T47D (cell line): ENCODE measurements at places on chromosomes 5 and 9.

DNA sequence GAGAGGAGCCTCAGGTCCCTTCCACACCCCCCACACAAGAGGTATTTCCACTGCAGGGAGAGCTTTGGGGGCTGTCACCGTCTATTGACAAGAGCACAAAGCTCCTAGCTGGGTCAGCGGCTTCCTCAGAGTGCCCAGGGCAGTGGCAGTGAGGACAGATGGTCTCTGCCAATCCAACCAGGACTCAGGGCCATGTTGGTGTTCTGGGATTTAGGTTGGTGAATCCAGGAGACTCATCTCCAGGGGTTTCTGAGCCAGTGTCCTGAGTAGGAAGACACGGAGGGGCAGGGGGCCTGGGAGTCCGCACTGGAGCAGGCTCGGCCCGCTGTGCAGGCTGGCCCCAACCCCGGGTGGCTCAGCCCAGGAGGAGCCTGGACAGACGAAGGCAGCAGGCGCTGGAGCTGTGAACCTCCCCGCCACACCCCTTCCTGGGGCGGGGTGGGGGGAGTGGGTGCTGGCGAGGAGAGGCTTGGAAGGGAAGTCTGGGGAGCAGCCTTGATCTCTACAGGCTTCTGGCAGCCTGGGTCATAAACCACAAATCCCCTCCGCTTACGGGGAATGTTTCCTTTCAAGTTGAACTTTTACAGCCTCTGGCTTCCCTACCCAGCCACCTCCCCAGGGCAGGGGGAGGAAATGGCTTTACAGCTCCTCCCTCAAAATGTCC is 19.6 kb downstream of the CRB2 start:
- DNase-seq: no peak

DNA sequence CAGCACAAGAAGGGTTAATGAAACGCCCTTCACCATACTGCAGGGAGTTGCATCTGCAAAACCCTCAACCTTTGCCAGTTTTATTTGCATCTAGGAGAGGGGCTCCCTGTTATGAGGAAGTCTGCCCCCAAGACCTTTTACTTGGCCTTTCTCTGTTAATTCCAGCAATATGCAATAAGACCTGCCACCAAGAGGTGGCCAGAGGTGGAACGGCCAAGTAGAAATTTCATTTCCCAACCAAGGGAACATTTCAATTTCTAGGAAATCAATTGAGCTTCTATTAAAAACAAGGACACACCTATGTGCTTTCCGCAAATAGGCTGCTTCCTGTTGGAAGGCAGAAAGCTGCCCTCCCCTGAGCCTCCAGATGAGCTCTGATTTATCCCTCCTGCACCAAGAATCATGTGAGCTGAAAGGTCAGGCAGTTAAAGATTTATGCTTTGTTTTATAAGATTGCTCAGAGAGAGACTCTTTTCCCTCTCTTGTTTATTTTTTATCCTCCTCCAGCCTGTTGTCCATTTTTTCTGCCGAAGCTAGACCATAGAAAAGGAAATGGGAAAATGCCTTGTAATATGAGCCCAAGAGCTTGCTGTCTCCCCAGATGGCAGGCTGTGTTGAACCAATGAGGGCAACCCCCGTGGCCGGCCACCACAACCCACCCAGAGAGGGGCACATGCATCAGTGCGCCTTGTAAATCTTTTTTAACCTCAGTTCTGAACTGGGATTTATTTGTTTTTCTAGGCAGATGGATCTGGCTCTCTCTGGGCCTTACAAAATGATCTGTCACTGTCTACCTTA is 572.8 kb downstream of the TLE1 start:
- DNase-seq: no peak

DNA sequence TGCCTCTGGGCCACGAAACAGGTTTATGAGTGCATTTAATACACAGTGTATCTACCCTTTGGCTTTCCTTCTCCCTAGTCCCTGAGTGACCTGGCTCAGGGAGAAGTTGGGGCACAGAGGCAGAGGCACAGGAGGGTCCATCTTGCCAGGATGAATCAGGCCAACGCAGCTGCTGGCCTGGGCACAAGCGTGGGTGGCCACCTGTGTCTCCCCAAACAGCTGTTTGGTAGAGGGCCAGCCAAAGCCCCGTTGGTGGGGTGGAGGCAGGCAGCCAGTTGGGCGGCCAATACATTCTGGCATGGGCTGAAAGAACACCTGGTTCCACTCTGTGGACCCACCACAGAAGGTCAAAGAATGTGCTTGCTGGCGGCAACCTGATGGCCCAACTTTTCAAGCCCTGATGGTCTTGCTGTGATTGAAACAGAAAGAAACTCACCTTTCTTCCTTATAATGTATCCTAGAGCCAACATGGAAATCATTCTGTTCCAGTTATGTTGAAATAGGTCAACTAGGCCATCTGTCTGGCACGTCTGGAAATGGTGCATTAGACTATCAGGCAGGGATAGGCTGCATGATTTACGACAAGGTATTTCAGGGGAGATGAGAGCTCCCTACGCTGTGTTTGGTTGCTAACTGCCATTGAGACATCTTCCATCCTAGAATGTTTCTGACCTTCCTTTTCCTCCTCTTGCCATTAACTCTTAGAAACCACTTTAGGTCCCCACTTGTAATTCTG is 337.4 kb downstream of the ADAMTS6 start:
- no peak for DNase-seq

DNA sequence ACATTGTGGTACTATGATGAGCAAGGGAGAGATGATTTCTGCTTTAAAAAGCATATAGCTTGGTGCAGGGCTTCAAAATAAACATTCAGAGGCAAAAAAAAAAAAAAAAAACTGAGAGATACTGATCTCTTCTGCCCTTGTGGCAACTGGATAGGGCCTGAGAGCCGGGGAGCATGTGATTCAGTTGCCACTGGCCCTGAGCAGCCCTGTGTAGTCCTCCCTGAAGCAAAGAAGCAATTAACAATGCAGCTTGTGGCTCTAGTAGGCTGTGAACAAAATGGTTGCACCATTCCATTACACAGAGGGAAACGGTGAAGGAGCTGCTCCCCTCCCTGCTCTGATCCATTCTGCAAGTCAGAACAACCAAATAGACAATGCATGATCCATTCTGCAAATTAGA is 347.5 kb upstream of the DAB2 start:
- no peak for DNase-seq

GRCh38 chr5:126806-127205 is 34.8 kb downstream of the PLEKHG4B start:
- DNase-seq: no peak

- DNase-seq: no peak
Measured at GRCh38 chr5:168408561-168409305, 77.5 kb upstream of the RARS1 start.

DNA sequence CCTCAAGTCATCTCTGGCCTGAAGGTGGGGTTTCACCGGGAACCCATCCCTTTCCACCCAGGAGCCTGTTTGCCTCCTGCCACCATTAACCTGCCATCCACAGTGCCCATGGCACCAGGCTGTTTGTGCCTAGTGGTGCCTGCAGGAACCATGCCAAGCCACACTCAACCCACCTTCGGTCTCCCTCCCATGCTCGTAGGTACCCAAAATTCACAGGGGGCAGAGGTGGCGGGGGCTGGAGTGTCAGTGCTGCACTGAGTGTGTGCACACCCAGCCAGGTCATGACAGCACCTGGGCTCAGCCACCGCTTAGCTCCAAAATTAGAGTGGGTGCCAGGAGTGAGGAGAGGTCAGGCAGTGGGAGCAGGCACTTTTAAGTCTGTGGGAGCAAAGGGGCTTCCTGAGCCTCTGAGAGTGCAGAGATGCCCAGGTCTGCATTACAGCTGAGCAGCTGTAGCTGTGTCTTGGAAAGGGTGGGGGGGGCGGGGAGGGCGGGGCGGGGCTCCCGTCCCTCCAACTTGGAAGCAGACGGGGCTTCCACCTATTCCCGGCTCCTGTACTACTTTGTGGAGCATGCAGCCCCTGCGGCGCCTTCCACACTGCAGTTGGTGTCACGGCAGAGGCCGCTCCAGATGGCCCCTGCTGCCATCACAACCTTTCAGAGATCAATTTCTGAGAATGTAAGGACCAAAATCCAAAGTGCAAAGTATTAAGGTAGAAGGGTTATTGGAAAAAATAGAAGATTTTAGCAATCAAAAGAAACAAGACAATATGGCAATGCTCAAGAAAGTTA is 2396.8 kb upstream of the C9orf72 start:
- no peak for DNase-seq

GRCh38 chr5:127549551-127549950 is 32.1 kb downstream of the PRRC1 start:
- no peak for DNase-seq

- DNase-seq: no peak
Measured at GRCh38 chr5:164746723-164747122, 1241.3 kb downstream of the MAT2B start.

GRCh38 chr9:14238079-14238478 is 75.9 kb downstream of the NFIB start:
- no peak for DNase-seq

GRCh38 chr9:83274787-83275186 is 211.8 kb upstream of the RASEF start:
- no peak for DNase-seq

GRCh38 chr5:147690595-147690994 is 91.9 kb downstream of the JAKMIP2 start:
- peak; percentile 33 for DNase-seq

DNA sequence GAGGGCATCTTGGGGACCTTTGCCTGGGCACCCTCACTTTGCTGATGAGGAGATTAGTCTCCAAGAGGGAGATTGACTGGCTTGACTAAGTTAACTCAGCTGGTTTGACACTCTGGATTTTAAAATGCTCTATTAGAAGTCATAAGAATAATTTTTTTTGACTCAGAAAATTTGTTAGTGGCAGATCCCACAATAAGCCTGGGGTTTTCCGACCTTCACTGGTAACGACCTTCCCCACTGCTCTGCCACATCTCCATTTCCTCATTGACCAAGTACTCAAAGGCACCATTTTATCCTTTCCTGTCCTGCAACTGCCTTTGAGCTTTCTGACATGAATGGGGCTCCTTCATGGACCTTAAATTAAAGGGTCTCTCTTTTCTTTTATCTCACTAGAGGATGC is 67.0 kb downstream of the ARHGEF28 start:
- no peak for DNase-seq

- peak; percentile 9 for DNase-seq
Measured at GRCh38 chr5:39519566-39520231, 94.9 kb upstream of the DAB2 start.

- no peak for DNase-seq
Measured at GRCh38 chr9:249025-249424, 34.4 kb downstream of the DOCK8 start.

DNA sequence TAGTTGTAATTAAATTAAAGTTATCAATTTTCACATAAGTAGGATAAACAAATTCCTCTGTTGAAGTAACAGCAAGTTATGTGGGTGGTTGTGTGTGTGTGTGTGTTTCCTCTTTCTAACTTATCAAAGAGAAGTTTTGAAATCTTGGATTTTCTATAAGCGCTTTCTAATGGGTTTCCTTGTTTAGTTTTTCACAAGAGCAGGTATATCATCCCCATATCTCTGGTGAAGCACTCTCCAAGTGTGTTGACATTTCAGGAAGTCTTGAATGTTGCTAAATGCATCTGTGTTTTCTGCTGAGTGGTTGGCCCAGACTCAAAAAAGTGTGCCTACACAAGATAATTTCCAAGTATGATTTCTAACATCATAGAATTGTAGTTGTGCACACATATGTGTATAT is 43.3 kb downstream of the PRDM6 start:
- no peak for DNase-seq

GRCh38 chr5:125189531-125189941 is 443.1 kb upstream of the ZNF608 start:
- no peak for DNase-seq

DNA sequence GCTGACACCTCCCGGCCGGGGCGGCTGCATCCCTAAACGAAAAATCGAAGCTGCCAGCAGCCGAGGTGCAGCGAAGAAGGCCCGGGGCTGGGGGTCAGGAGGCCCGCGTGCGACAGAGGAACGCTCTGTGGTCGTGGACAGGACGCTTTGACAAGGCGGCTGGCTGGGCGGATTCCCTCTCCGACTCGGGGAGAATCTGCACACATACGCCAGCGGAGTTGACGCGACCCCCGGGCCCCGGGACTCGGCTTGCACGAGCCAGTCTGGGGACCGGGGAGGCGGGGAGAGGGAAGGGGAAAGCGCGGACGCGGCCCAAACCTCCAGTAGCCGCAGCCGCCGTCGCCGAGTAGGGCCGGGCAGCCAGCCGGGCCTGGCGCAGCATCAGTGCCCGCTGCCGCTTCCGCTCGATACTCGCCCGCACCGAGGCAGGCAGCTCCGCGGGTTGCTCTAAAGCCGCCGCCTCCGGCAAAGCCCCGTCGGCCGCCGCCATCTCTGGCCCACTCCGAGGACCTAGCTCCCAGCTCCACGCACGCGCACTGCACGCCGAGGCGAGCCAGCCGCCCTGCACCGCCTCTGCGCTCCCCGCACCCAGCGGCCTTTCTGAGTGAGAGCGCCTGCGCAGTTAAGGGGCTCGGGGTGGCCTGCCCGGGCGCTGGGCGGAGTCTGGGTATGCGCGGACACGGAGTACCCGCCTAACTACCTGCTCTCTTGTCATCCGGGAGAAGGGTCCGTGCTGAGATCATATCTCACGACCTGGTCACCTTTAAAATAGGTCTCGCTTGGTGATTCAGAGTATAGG is at the start of gene XPA:
Gene XPA (minus strand): TSS at position 538 of the 799 bp plus-strand sequence. CDS start 48 bp downstream, at position 490.
- peak; percentile 88 for DNase-seq

GRCh38 chr9:18331310-18331684 is 142.7 kb upstream of the ADAMTSL1 start:
- no peak for DNase-seq

GRCh38 chr5:173718469-173718868 is 102.0 kb upstream of the BOD1 start:
- no peak for DNase-seq

DNA sequence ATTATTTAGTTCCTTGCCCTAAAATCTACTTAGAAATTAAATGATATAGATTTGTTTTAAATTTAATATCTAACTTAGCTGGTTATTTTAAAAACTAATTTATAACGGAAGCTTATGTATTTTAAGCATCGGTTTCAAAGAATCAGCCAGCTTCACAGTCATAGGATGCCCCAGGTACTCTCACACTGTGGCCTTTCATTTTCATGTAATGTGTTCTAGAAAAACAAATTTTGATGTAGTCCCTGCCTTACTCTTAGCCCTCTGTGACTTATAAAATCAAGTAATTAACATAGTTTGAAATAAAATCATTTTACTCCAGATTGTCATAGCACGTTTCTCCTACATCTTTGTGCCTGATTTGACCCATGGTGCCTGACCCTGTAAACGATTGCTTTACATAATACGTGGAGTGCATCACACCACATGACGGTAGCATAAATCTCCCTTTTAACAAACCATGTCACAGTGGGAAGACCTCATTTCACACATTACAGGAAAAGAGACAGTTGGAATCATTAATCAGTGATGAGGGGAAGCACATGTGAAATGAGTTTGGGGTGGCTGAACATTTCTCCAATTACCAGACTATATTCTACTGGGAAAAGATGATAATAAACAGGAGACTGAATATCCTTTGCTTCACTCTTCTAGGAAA is 731.5 kb upstream of the CDH9 start:
- no peak for DNase-seq
